IMR-90 (cell line): ENCODE measurements at places on chromosomes 1 and 21. TPM values are rescaled to one million over a fixed set of nuclear protein-coding genes. Genes with fewer than 3 reads are reported as not detected.
A peak's percentile ranks its signal among the peaks of the same experiment; 100 is the strongest.

Gene NEK2
- 26.0 and 35.0 TPM in 2 replicates for total RNA-seq

DNA sequence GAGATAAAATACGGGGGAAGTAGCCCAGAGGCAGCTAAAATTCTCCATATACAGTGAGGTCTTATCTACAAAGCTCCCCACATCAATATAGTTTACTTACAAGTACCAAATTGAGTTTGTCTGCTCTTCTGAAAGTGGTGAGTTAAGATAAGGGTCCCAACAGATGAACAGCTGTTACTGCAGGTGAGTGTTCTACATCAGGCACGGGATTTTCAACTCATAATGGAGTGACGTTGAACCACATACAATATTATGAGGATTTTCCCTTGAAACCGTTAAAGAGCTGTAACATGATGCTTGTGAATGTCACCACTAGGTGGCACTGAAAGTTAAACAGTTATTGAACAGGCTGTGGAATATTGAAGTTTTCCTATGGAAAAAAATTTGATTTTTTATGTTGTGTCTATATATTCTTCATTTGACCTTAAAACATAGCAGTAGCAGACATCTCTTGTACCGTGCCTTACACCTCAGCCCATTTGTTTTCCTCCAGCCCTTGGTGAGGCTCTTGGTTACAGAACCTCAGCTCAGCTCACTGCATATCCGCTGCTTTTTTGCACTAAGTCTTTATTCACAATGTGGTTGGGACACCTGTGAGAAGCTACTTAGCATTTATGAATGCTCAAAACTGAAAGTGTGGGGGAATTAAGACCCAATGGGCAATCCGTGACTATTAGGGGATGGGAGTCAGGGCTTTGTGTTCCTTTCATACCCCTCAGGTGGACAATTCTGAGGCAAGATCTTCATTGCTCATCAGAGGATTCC, 23.2 kb downstream of the CD1D start:
- no peaks in the 10 kb centered on the region for H3K36me3 ChIP-seq
- peak; percentile 76 for DNase-seq
- no peaks in the 10 kb centered on the region for H3K4me1 ChIP-seq
- H3K27ac ChIP-seq = no peak overlapping the region
- H3K27me3 ChIP-seq = no peaks in the 10 kb centered on the region
- no peak overlapping the region for H3K4me3 ChIP-seq

GRCh38 chr1:196380316-196380715, 227.9 kb downstream of the KCNT2 start:
- DNase-seq = no peak
- no peaks in the 10 kb centered on the region for H3K27me3 ChIP-seq
- no peaks in the 10 kb centered on the region for H3K36me3 ChIP-seq
- H3K27ac ChIP-seq = no peak overlapping the region
- H3K4me3 ChIP-seq = no peak overlapping the region
- H3K4me1 ChIP-seq = no peaks in the 10 kb centered on the region

DNA sequence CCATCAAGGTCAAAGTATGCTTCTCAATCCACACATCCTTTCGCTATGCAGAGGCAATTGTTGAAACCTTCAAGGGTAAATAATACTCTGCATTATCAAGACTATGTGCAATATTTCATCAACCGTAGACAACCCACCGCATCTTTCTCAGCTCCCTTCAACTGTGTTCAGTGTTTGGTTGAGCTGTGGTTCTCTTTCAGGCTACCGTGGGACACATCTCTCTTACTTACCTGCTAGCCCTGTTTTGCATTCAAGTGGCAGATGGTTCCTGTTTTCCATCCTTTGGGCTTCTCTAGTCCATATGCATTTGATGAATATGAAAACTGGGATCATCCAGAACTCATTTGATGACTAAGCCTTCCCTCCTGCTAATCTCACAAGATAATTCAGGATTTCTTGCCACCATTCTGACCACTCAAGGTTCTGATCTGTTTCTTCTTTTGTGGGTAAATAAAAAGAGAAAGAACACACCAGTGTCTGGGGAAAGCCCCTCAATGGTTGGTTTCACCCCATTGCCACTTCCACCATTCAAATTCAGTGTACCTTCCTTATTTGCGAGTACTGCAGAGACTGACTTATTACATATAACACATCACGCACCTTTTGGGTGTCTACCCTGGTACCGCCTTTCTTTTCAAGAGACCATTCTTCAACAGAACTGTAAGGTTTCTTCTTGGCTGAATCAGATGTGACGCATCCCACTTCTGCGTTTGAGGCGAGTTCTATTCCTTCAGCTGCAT, 61.7 kb downstream of the BACE2 start:
- DNase-seq = no peak
- H3K4me3 ChIP-seq = no peak overlapping the region
- no peak overlapping the region for H3K27ac ChIP-seq
- no peaks in the 10 kb centered on the region for H3K4me1 ChIP-seq
- H3K27me3 ChIP-seq = no peaks in the 10 kb centered on the region

Gene FAM72D
- 0.72 and 0.83 TPM in 2 replicates for total RNA-seq

- H3K27ac ChIP-seq = no peak overlapping the region
- H3K4me1 ChIP-seq = no peaks in the 10 kb centered on the region
- DNase-seq = peak; percentile 54
- H3K4me3 ChIP-seq = no peak overlapping the region
These were observed 50.8 kb downstream of the HS2ST1 start for GRCh38 chr1:86965012-86965826.

Gene IBA57
- total RNA-seq = 1.7 and 2.0 TPM in 2 replicates

DNA sequence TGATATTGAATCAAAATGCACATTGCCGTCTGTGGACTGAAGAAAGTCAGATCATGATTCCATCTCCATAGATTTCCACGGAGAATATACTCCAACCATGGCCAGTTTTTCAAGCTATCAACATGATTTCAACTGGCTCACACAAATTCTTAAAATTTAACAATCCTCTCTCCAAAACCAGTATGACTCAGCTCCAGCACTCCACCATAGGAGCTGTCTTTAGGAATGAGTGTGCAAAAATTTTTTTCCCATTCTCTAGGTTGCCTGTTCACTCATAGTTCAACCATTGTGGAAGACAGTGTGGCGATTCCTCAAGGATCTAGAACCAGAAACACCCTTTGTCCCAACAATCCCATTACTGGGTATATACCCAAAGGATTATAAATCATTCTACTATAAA, 40.8 kb downstream of the RGL1 start:
- H3K27ac ChIP-seq = no peak overlapping the region
- H3K4me3 ChIP-seq = no peak overlapping the region
- H3K4me1 ChIP-seq = peaks cover 11% of the 10 kb centered on the region
- no peaks in the 10 kb centered on the region for H3K27me3 ChIP-seq

GRCh38 chr1:35717911-35718476, 690 bp downstream of the C1orf216 start:
- H3K4me1 ChIP-seq = peaks cover 9% of the 10 kb centered on the region
- peak; percentile 63 for DNase-seq
- H3K27ac ChIP-seq = peak overlapping the region; percentile 69
- H3K4me3 ChIP-seq = peak overlapping the region; percentile 82
- peaks cover 14% of the 10 kb centered on the region for H3K36me3 ChIP-seq

- H3K4me1 ChIP-seq = no peaks in the 10 kb centered on the region
- DNase-seq = no peak
- no peak overlapping the region for H3K27ac ChIP-seq
- H3K4me3 ChIP-seq = no peak overlapping the region
- H3K27me3 ChIP-seq = peaks cover 5% of the 10 kb centered on the region
- H3K36me3 ChIP-seq = no peaks in the 10 kb centered on the region
These were observed 9.9 kb upstream of the HSPG2 start for GRCh38 chr1:21946836-21947587.

GRCh38 chr1:18908911-18909771, 6.8 kb upstream of the ALDH4A1 start:
- DNase-seq = no peak
- no peak overlapping the region for H3K27ac ChIP-seq
- H3K4me1 ChIP-seq = peaks cover 4% of the 10 kb centered on the region; the same call in 1 of the 2 replicates
- H3K36me3 ChIP-seq = peaks cover 30% of the 10 kb centered on the region
- no peak overlapping the region for H3K4me3 ChIP-seq

Gene UCHL5
- 12.9 and 25.8 TPM in 2 replicates for total RNA-seq

Gene CFAP45
- total RNA-seq = 0.56 and 0.72 TPM in 2 replicates

GRCh38 chr1:20717452-20718342, at the start of gene KIF17:
Gene KIF17 (minus strand): TSS chr1:20718007. CDS start chr1:20717706, 301 bp downstream.
- H3K4me1 ChIP-seq = peaks cover 2% of the 10 kb centered on the region; the same call in 1 of the 2 replicates
- peak within 1 kb of the TSS; percentile 37; the same call in 1 of the 2 replicates for H3K27ac ChIP-seq
- H3K27me3 ChIP-seq = no peaks in the 10 kb centered on the region
- peak; percentile 72 for DNase-seq

- no peaks in the 10 kb centered on the region for H3K36me3 ChIP-seq
- DNase-seq = peak; percentile 56
- no peak overlapping the region for H3K27ac ChIP-seq
- H3K4me3 ChIP-seq = no peak overlapping the region
- H3K27me3 ChIP-seq = peaks cover 2% of the 10 kb centered on the region; the same call in 1 of the 2 replicates
- peaks cover 2% of the 10 kb centered on the region; the same call in 1 of the 2 replicates for H3K4me1 ChIP-seq
These were observed 22.9 kb upstream of the FOXE3 start for GRCh38 chr1:47393141-47393540.

- no peak overlapping the region for H3K4me3 ChIP-seq
- H3K27me3 ChIP-seq = no peaks in the 10 kb centered on the region
These were observed 43.8 kb downstream of the CCN1 start for GRCh38 chr1:85624361-85624760.

DNA sequence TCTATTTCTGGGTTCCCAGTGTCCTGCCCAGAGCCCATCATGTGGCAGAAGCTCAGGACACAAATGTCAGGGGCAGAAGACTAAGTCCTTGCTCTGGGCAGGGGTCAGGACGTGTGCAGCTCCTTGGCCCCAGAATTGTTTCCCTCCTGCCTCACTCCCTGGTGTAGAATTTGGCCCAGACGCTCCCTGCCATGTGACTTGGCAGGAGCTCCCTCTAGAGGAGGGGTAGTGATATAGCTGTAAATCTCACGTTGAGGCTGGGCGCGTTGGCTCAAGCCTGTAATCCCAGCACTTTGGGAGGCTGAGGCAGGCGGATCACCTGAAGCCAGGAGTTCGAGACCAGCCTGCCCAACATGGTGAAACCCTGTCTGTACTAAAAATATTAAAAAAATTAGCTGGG, 91.2 kb downstream of the UBIAD1 start:
- no peak overlapping the region for H3K4me3 ChIP-seq
- no peaks in the 10 kb centered on the region for H3K36me3 ChIP-seq
- no peaks in the 10 kb centered on the region for H3K4me1 ChIP-seq
- peaks cover 5% of the 10 kb centered on the region; the same call in 1 of the 2 replicates for H3K27me3 ChIP-seq

Gene HMGB4
- total RNA-seq = not detected in 2 replicates

Gene CELA3A
- not detected in 2 replicates for total RNA-seq

Gene MX2
- 0.54 and 0.56 TPM in 2 replicates for total RNA-seq

- H3K27me3 ChIP-seq = no peaks in the 10 kb centered on the region
- H3K4me3 ChIP-seq = no peak overlapping the region
- no peak overlapping the region for H3K27ac ChIP-seq
These were observed 12.8 kb downstream of the ZNF678 start for GRCh38 chr1:227576189-227576588.

DNA sequence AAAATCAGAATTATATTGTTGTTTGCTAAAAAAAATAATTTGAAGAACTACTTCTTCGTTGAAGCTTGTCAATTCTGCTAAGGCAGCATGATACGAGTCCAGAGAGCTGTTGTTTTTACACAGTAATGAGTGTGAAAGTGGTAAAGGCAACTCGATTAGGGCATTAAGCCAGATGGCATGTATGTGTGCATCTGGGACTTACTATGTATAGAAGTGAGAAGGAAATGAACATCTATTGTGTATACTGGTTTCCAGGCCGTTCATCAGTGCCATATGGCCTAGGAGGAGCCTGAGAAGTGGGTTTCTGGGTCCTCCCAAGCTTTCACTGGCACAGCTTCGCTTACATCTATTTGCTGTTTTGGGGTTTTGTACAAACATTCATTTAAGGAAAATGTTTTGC, 5.7 kb downstream of the CTPS1 start:
- no peaks in the 10 kb centered on the region for H3K27me3 ChIP-seq
- peaks cover 25% of the 10 kb centered on the region for H3K4me1 ChIP-seq
- DNase-seq = no peak
- peaks cover 30% of the 10 kb centered on the region for H3K36me3 ChIP-seq
- H3K4me3 ChIP-seq = no peak overlapping the region

Gene MYOG
- total RNA-seq = not detected in 2 replicates

DNA sequence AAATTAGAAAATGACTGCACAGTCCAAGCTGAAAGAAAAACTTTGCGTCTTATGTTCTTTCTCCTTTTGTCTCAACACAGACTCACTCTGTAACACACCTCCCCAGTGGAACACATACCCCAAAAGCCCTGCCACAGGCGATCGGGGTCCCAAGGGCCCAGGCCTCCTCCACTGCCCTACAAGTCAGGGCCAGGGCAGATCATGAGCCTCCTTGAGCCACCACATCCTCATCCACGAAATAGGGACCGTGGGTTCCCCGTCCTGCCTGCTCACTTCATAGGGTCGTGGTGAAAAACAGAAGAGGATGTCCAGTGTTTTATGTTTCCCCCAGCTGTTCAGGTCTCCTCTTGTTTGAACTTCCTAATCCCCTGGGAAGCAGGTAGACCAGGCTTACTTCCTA, 116.7 kb downstream of the KCNN3 start:
- DNase-seq = no peak
- H3K4me3 ChIP-seq = no peak overlapping the region
- no peaks in the 10 kb centered on the region for H3K4me1 ChIP-seq
- H3K36me3 ChIP-seq = no peaks in the 10 kb centered on the region
- peaks cover 67% of the 10 kb centered on the region for H3K27me3 ChIP-seq

- H3K36me3 ChIP-seq = no peaks in the 10 kb centered on the region
- DNase-seq = no peak
- peaks cover 17% of the 10 kb centered on the region for H3K27me3 ChIP-seq
These were observed 68.5 kb downstream of the STUM start for GRCh38 chr1:226617109-226617508.

DNA sequence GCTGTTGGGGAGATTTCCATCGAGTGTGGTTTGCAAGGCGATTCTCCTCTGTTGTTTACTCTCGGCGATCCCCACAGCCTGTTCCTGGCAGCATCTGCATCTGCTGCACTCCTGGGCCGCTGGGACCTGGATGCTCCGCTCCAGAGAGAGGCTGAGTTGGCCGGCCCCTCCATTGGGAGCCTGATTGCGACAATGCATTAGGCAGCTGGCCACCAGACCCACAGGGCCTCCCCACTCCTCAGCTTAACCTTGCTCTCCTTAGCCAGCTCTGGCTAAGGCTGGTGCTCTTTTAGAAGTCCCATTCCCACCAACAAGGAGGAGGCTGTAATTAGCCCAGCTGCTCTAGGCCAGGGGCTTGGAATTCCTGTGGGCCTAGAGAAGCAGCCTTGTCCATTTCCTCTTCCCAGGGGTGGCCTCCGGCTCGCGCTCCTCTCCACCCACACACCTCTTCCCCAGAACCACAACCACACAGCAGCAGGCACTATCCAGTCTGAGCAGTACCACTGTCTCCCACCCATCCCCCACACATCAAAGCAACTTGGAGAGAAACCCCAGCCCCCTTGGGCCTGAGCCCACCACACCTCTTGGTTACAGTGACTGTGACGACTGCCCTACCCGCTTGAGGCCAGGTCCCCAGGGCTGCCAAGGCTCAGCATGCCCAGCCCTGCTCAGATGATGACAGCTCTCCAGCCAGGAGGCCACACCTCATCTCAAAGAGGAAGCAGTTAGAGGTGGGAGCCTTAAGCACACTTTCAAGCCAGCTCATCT, 193.8 kb upstream of the EDN2 start:
- H3K27me3 ChIP-seq = no peaks in the 10 kb centered on the region
- H3K36me3 ChIP-seq = no peaks in the 10 kb centered on the region
- peaks cover 21% of the 10 kb centered on the region for H3K4me1 ChIP-seq

Gene RASAL2
- 19.2 and 20.6 TPM in 2 replicates for total RNA-seq

Gene GUCA2A
- total RNA-seq = not detected in 2 replicates

GRCh38 chr1:79105500-79105899, 99.0 kb upstream of the ADGRL4 start:
- no peaks in the 10 kb centered on the region for H3K36me3 ChIP-seq
- H3K4me3 ChIP-seq = no peak overlapping the region
- peaks cover 2% of the 10 kb centered on the region; the same call in 1 of the 2 replicates for H3K4me1 ChIP-seq
- no peak overlapping the region for H3K27ac ChIP-seq
